CD8-positive, alpha-beta T cell (primary cell): ENCODE measurements at places on chromosomes 13 and 19. TPM values are rescaled to one million over a fixed set of nuclear protein-coding genes. Genes with fewer than 3 reads are reported as not detected.
A peak's percentile ranks its signal among the peaks of the same experiment; 100 is the strongest.

The JAK3 gene
- total RNA-seq: 113 TPM

The ZNF66 gene
- 7.3 TPM for total RNA-seq

The WDR62 gene
- 2.2 TPM for total RNA-seq

The LILRB3 gene
- total RNA-seq: not detected

The SMAD9 gene
- total RNA-seq: not detected

The CNN1 gene
- total RNA-seq: not detected

The CATSPERD gene
- total RNA-seq: not detected

The DOCK6 gene
- 0.19 TPM for total RNA-seq

- no peak for DNase-seq
Observed at GRCh38 chr19:33440682-33441081, 67.2 kb downstream of the CEBPG start.

GRCh38 chr19:41837981-41838708 is 6.3 kb downstream of the LYPD4 start:
- DNase-seq: no peak

GRCh38 chr13:94617389-94618000 is 15.8 kb downstream of the GPR180 start:
- DNase-seq: peak; percentile 44

DNA sequence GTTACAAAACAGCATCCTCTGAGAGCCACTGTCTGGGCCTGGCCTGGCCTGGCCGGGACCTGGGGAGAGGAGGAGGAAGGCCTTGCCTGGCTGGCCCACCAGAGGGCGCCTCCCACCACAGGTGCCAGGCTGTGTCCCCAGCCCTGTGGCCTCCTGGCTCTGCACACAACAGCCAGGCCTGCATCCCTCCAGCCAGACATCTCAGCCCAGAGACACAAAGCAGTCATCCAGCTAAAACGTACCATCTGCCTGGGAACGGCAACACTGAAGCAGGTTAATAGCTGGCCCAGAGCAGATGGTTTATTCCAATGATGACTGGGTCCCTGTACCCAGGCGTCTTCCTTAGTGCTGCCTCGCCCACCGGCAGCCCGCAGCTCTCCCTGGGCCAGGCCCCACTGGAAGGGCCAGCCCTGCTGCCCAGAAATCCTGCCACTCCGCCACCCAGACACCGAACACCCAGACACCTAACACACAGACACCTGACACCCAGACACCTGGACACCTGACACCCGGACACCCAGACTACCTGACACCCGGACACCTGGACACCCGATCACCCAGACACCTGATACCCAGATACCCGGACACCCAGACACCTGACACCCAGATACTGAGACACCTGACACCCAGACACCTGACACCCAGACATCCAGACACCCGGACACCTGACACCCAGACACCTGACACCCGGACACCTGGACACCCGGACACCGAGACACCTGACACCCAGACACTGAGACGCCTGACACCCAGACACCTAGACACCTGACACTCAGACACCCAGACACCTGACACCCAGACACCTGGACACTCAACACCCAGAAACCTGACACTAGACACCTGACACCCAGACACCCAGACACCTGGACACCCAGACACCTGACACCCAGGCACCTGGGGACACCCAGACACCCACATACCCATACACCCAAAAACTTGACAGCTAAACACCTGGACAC is 20.1 kb downstream of the C19orf12 start:
- peak; percentile 74 for DNase-seq

DNA sequence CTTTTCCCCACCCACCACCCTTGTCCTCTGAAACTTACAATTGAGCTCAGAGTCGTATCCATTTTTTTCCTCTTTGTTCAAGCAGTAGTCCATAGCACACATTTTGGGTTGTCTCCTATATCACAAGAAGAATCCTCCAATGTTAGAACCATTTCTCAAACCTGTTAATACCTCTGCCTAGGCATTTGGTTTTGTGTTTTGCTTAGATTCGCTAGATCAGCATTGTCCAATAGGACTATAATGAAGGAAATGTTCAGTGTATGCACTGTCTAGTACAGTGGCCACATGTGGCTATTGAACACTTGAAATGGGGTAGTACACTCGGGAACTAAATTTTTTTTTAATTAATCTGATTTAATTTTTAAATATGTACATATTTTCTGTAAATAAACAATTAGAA is 12.6 kb downstream of the DPY19L3 start:
- no peak for DNase-seq

DNA sequence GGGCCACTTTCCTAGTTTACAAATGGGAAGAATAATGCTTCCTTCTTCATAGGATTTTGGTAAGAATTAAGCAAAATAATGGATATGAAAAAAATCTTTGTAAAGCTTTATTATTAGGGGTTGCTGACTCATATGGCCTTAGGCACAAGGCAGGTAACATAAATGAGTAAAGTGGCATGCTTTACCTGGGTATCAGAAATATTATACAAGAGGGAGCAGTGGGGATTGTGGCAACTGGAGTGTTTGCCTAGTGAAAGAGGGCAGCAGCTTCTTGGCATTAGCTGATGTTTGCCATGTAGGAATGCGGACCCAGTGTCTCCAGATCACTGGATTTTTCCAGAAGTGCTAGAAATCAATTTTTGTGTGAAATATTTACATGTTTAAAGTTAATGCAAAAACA is 19.5 kb downstream of the WDFY2 start:
- DNase-seq: no peak

DNA sequence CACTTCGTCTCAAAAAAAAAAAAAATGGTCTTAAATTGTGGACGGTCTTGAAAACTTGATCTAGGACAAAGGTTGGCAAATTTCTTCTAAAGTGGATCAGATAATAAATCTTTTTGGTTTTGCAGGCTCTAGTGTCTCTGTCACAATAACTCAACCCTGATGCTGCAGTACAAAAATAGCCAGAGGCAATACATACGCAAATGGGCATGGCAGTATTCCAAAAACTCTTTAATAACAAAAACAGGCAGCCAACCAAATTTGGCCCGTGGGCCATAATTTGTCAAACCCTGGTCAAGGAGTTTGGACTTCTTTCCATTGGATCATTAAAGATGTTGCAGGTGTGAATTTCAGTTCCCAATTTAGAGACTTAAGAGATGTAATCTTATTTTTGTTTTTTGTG is 93.5 kb upstream of the MRI1 start:
- DNase-seq: no peak

DNA sequence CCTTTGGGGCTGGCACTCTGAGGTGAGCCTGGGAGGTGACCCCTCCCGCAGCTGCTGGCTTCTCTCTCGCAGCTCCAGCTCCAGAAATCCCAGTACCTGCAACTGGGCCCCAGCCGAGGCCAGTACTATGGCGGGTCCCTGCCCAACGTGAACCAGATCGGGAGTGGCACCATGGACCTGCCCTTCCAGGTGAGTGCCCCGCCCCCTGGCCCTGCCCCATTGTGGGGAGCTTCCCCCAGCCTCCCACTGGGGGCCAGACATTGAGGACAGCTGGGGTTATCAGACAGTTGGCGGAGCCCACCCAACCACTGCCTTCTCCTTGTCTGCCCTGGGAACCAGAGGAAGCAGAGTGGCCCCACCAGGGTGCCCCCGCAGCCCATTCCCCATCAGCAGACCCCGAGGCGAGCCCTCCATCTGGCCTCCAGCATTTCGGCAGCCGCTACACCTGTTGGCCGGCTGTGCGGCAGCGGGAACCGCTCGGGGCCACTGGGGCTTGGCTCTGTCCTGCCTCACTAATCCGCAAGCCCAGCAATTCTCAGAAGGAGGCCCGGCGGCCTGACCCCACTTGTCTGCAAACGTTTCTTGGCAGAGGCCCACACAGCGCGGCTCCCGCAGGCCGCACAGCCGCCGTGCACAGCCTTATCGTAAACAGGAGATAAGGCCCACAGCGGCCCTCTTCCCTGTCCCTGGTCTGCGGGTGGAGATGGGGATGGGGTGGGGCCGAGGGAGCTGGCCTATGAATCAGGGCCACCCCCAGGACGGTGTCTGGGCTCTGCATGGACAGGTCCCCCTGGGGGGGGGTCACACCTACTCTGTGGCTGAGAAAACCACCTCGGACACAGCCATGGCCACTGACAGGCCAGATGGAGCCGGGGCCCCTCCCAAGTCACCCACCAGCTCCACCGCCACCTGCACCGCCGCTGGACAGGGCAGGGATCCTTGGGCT is 48.0 kb downstream of the COMP start:
- no peak for DNase-seq

DNA sequence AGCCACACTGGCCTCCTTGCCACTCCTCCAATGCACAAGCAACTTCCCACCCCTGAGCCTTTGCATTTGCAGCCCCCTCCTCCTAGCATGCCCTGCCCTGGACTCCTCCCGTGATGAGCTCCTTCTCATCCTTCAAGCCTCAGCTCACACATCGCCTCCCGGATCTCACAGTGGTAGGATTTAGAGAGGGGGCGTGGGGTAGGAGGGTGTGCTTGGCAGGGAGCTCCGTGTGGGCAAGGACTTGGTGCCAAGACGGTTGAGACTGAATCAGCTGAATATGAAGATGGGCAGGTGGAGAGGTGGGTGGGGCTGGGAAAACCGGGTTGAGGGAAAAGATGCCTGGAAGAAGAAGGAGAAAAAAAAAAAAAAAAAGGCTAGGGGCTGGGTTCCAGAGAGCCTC is 48.4 kb upstream of the ZNRF4 start:
- no peak for DNase-seq

- DNase-seq: no peak
Observed at GRCh38 chr19:15147090-15147489, 39.9 kb downstream of the SYDE1 start.

GRCh38 chr19:49506575-49507105 is 5.8 kb upstream of the FCGRT start:
- peak; percentile 57 for DNase-seq

GRCh38 chr19:39336483-39336882 is 640 bp upstream of the GMFG start:
- DNase-seq: no peak
